ENCODE measurements at places on chromosomes 11 and 22. TPM values are rescaled to one million over a fixed set of nuclear protein-coding genes. Genes with fewer than 3 reads are reported as not detected.

ACRV1 gene
- not detected for total RNA-seq

DNA sequence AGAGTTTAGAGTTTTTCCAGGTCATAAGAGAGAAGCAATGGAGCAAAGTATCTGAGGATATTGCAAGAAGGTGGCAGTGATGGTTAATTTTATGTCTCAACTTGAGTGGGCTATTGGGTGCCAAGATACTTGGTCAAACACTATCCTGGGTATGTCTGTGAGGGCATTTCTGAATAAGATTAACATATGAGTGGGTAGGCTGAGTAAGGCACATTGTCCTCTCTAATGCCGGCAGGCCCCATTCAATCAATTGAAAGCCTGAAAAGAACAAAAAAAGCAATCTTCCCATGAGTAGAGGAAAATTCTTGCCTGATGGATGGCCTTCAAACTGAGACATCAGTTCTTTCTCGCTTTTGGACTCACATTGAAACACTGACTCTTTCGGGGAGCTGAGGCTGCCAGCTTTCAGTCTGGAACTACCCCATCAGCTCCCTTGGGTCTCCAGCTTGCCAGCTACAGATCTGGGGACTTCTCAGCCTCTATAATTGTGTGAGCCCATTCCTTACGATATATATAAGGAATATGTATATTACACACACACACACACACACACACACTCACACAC, 228.8 kb downstream of the BUD13 start:
- no peak for DNase-seq

- peak; percentile 82 for DNase-seq
Observed at GRCh38 chr22:36659762-36660509, 43.6 kb downstream of the CACNG2 start.

CARD18 gene
- not detected for total RNA-seq

- DNase-seq: no peak
Observed at GRCh38 chr11:57255618-57256017, 18.6 kb upstream of the APLNR start.

DRD2 gene
- not detected for total RNA-seq

GRCh38 chr11:75594211-75594610, 32.2 kb downstream of the SERPINH1 start:
- no peak for DNase-seq

- no peak for DNase-seq
Observed at GRCh38 chr11:9796854-9797253, 133.0 kb downstream of the SWAP70 start.

DNA sequence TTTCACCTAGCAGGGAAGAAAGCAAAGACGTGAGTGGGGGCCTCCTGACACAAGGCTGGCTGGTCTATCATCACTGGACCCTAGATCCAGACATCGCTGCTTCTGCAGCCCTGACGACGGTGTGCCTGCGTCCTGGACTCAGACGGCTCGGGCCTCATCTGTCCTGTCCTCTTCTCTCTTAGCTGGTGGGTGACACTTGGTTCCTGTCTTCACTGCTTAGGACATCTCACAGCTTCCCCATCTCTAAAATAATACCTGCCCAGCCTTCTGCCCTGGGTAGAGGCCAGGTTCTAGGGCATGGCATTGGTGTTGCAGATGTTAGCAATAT, 41.3 kb downstream of the APOL1 start:
- no peak for DNase-seq

- DNase-seq: peak; percentile 20
Observed at GRCh38 chr11:45580399-45580798, 85.0 kb downstream of the CHST1 start.

RAB3IL1 gene
- total RNA-seq: not detected

DNA sequence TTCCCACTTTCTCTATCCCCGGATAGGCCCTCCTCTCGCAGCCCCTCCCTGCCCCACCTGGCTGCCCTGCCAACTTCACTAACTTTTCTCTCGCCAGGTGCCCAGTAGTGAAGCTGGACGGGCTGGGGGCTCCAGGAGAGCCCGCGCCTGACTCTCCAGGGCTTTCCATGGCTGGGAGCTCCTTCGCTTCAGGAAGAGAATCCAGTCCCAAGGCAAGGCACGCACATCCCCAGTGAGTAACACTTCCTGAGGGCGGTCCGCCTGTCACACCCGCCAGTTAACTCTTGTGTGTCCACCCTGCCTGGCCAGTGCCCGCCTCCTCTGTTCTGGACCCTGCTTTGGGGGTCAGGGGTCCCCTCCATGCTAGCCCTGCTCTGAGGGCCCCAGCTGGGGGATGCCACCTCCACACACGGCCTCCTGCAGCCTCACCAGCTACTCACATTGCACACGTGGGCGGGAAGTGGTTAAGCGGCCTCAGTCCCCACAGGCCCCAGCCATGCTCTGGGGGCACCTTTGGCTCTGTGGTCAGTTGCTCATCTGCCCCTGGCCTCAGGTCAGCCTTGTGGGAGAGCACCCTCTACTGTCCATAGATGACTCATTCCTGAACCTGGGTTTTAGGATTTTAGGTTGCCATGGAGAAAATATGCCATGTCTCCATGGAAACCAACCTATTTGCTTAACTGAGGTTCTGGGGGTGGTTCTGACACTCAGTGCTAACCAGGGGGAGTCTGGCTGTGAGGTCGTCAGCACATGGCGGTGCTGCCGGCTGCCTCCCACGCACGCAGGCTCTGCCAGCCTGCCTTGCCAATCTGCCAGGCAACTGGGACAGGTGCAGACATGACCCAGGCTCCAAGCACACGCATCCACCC, at the start of gene RIN1:
Gene RIN1 (minus strand): TSS at position 201 of the 869 bp plus-strand sequence. CDS start 32 bp downstream, at position 169.
- DNase-seq: peak; percentile 79

KCNK4 gene
- not detected for total RNA-seq

HBE1 gene
- not detected for total RNA-seq

HSPB2 gene
- total RNA-seq: not detected

NLRP14 gene
- total RNA-seq: 0.11 TPM

RIBC2 gene
- 7.8 TPM for total RNA-seq

FXYD6 gene
- total RNA-seq: 0.46 TPM

DNA sequence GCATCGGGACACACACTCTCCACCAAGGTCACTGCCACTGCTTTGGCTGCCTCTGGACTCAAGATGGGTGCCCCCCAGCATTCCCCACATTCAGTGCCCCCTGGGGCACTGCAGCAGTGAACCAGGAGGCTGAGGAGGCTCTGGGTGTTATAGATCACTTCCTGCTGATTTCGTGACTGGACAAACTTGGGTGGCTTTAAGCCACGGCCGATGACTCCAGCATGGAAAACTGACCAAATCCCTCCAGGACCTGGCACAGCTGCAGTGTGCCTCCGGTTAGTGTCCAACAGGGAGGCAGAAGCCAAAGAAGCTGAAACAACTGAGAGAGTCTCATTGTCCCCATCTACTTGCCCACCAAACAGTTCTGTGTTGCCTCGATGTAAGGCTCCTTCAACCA, 1.2 kb upstream of the GANAB start:
- no peak for DNase-seq

ARHGEF17 gene
- not detected for total RNA-seq

- no peak for DNase-seq
Observed at GRCh38 chr11:119337581-119338317, 2.9 kb downstream of the C1QTNF5 start.

DNA sequence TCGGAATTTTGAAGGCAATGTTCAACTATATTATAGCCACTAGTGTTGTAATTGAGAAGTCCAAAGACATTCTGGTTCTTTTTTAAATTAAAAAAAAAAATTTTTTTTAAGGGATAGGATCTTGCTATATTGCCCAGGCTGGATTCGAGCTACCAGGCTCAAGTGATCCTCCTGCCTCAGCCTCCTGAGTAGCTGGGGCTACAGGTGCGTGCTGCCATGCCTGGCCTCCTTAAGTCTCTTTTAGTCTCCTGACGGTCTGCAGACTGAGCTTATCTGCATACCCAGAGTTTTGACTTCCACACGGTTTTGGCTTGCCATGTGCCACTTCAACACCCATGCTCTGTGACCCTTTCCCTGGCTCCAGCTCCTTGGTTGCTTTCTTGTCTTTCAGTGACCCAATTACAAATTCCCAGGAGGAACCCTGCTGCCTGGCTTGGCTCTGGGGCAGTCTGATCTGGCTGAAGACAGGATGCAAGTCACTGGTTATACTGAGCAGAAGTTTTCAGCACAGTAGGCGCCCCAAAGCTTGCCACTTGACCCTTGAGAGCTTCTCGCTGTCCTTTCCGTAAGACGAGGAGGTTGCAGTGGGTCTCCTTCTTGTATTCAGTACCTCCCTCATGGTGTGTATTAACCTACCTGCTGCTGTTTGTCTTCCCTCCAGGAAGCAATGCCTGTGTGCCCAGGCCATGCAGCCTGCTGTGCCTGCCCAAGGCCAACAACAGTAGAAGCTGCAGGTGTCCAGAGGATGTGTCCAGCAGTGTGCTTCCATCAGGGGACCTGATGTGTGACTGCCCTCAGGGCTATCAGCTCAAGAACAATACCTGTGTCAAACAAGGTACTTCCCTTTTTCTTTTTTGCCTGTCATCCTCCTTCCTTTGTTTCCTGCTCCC, 113.8 kb upstream of the SORL1-AS1 start:
- DNase-seq: no peak

CDC42EP1 gene
- total RNA-seq: 0.87 TPM

DDTL gene
- total RNA-seq: 2.3 TPM

- no peak for DNase-seq
Observed at GRCh38 chr11:132330515-132330914, 960.1 kb downstream of the NTM start.

DNA sequence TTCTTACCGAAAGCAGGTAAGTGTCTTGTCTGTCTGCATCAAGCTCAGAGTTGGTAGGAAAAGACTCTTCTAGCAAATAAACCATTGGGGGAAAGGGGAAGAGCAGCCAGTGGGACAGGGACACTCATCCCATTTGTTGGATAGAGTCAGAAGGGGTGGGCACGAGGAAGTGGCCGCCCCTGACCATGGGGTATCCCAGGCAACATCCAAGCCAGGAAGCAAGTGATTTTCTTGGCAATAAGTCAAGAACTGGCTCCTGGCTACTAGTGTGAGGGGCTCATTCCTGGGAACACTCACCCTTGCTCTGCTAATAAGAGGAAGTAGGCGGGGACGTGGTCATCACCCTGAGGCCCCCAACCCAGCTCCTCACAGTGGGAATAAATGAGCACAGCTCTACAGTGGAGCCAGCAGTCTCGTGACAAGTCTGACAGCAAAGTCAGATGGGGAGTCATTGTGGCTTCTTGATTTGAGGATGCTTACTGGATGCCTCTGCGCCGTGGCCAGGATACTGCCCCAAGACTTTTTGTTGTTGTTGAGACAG, 6.7 kb downstream of the SLC25A18 start:
- DNase-seq: no peak

- no peak for DNase-seq
Observed at GRCh38 chr22:24315367-24315966, 44.8 kb downstream of the SPECC1L start.

DNA sequence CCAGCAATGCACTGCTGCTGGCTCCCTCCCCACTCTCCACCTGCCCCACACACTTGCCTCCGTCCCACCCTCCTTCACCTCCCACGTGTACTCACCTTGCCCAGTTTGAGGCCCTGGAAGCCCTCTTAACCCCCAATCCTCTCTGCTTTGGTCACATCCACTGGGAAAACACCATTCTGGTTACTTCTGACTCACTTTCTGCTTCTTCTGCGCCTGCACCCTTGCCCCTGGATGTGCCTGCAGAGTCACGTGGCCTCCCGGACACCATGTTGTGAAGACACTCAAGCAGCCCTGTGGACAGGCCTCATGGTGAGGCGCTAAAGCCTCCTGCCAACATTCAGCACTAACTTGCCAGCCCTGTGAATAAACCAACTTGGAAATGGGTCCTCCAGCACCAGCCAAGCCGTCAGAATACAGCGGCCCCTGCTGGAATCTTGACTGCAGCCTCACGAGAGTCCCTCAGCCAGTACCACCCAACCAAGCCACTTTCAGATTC, 2.6 kb upstream of the NAALADL1 start:
- DNase-seq: peak; percentile 33

- peak; percentile 67 for DNase-seq
Observed at GRCh38 chr11:64802370-64803157, 450 bp downstream of the MAP4K2 start.

GRCh38 chr11:34407121-34407813, 31.5 kb upstream of the CAT start:
- no peak for DNase-seq

DNA sequence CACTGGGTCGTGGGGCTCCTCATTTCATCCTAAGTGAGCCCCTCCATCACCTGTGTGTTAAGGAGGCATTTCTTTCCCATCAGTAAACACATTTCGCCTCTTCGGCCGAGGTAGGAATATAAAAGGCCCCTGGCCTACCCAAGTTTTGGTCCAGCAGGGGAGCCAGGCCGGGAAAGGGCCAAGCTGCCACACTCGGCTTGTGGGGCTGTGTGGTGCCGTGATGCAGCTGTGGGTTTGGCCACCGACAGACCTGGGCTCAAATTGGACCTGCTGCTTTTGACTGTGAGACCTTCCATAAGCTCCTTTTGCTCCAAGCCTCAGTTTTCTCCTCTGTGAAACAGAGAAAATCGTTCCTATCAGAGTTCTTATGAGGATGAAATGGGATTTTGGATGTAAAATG, 771 bp downstream of the NDUFV1 start:
- no peak for DNase-seq

GNAZ gene
- total RNA-seq: 1.1 TPM

DNA sequence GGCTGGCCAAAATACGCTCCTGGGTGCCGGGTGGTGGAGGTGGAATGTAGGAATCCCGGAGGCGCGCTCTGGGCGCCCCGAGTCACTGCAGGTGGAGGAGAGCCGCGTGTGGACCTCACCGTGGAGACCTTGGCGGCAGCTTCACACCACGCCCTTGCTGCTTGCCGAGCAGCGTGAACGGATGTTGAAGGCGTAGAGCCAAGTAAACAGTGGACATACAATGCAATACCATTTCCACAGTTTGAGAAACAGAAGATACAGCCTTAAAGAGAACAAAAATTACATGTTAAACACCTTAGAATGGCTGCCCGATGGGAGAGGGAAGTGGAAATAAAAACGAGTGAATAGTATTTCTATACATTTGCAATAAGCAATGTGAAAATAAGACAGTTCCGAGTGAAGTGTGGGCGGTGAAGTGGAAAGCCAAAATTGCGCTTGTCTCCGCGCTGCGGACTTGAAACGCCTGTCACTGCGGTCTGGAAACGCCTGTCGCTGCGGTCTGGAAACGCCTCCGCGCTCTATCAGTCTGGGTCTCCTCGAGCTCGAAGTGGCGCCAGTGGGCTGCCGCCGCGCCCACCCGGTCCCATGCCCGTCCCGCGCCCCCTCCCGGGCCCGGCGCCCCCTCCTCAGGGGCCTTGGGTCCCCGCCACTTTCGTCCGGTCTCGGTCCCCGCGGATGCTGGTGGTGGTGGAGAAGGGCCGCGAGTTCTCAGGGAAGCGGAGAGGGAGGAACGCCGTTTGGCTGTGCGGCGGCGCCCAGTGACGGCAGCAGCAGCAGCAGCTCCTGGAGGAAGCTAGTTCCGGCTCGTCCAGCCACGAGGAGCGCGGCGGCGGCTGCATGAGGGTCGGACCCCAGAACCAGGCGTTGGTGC, 1.6 kb downstream of the NCR3LG1 start:
- DNase-seq: peak; percentile 74

NAV2 gene
- total RNA-seq: 0.55 TPM

- DNase-seq: no peak
Observed at GRCh38 chr22:44448271-44448830, 49.7 kb downstream of the RTL6 start.

- DNase-seq: no peak
Observed at GRCh38 chr11:129699711-129700304, 115.8 kb upstream of the TMEM45B start.
